Tibial artery (tissue), 4 donors: ENCODE measurements at places on chromosomes 4 and X.

GRCh38 chr4:82069883-82070638 lies 303.7 kb downstream of the HNRNPD start:
- DNase-seq: no peak

- no peak for DNase-seq
Measured at GRCh38 chrX:4925911-4926310, 1212.5 kb upstream of the PRKX start.

GRCh38 chrX:52425775-52426174 lies 57.0 kb downstream of the XAGE2 start:
- DNase-seq: no peak

DNA sequence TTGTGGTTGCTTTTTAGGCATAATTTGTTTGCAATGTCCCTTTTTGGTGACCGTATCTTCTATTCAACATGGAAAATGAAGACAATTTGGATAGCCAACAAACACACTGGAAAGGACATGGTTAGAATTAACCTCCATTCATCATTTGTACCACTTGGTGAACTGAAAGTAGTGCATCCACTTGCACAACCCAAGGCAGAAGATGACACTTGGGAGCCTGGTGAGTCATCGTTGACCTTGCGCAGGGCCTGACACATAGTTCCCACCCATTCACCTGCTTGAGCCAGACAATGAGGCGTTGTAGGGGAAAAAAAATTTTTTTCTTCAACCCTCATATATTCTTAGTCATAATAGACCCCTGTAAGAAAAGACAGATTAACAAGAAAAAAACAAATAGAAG lies 32.4 kb downstream of the EGF start:
- DNase-seq: no peak

DNA sequence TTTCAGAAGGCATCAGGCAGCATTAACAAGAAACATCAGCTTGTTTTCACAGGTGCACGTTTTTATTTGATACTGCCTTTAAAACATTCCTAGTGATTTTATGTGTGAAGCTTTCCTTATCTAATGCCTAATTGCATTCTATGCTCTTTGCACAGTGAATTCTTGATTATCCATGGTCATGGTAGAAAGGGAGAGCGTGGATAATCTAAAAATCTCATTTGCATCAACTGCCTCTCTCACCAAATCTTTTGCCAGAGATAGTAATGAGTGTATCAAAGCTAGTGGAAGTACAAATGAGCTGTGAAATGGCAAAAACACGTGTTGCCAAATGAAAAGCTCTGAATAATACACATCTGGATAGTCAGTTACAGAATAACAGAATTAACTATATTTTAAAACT lies 170.5 kb downstream of the NAA11 start:
- DNase-seq: no peak

GRCh38 chrX:109533631-109534030 lies 3.0 kb upstream of the NXT2 start:
- DNase-seq: no peak

- no peak for DNase-seq
Measured at GRCh38 chrX:32448320-32448719, 763.0 kb downstream of the DMD start.

DNA sequence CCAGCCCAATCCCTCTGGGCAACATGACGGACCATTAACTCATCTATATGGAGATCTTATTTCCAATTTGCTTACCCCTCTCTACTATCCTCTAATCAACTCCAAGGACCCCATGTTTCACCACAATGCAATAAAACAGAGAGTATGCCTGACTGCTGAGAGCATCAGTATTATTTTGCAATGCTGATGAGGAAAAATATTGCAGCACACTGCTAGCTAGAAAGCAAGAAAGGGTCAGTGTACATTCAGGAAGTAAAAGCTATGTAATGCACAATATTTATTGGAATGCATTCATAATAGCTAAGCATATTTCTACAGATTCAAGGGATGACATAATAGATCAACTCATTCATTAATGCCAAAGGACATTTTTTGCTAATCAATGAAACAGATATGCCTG lies 33.2 kb downstream of the ARAP2 start:
- no peak for DNase-seq

DNA sequence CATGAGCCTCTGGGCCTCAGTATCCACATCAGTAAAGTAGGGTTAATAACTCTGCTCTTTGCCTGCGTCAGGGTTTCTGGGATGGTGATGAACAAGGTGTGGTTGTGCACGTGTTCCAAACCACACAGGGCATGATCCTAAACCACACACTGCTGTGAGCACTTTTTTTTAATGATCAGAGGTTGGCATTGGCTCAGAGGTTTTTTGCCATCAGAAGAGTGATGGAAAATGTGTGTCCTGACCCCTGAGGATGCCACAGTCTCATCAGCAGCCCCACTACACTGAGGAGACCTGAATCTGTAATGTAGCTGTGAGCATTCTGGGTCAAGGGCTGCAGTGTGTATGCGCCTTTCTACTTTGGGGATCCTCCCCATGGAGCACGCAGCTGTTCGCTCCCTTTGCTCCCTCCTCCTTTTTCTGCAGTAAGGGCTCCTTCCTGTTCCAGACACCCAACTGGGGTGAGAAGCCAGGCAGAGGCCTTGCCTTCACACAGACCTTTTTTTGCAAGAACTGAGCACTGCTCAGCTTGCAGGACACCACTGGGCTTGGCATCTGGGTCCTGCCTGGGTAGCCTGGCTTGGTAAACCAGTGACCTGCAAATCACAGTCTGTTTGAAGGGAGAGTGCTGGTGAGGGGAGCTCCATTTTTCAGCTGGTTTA lies 87.5 kb downstream of the MAMLD1 start:
- DNase-seq: no peak

GRCh38 chr4:88439161-88439760 lies 17.7 kb upstream of the HERC5 start:
- DNase-seq: no peak

DNA sequence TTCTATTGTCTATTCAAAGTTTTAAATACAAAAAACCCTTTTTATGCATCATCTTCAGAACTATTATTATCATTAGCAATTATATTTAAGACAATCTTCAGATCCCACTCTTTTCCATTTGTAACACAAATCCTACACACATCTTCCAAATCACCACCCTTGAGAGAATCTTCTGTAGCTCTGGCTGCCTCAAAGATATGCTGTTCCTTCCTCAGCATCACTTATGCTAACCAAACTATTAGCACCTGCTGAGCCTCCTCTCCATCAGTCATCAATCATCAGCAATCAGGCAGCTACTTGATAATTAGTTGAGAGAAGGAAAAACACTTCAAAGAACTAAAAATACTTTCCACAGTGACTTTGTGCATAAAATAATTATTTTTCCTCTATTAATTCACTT lies 1082.2 kb downstream of the C4orf33 start:
- DNase-seq: no peak

DNA sequence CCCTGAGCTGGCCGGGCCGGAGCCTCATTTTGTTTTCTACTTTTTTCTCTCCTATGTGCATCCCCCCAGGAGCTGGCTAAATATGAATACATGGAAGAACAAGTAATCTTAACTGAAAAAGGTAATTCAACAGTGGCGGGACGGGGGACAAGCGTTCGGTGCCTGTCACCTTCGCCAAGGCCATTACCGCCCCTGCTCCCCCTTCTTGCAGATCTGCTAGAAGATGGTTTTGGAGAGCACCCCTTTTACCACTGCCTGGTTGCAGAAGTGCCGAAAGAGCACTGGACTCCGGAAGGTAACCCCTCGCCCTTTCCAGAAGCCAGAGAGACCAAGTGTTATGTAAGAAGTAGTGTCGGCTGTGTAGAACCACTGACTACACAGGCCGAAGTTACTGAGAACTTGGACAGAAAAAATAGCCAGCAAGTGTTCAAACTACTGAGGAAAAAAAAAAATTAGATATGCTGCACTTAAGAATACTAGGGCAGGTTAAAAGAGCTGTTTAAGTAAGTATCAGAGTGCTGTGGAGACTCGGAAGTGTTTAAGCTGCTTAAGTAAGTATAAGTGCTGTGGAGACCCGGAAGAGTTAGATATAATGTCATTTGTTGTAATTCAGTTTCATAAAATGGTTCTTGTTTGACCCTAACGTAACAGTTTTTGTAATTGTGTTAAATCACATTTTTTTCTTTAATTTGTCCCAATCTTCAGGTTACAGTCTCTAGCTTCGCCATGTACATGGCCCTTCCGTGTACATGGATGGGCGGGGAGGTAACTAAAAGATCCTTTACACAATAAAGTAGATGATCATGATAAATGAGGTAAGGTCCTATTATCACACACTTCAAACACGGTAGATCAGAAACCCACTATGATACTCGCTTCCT lies 856 bp downstream of the SAT1 start:
- no peak for DNase-seq

- DNase-seq: no peak
Measured at GRCh38 chrX:92260102-92260501, 480.9 kb downstream of the PCDH11X start.

DNA sequence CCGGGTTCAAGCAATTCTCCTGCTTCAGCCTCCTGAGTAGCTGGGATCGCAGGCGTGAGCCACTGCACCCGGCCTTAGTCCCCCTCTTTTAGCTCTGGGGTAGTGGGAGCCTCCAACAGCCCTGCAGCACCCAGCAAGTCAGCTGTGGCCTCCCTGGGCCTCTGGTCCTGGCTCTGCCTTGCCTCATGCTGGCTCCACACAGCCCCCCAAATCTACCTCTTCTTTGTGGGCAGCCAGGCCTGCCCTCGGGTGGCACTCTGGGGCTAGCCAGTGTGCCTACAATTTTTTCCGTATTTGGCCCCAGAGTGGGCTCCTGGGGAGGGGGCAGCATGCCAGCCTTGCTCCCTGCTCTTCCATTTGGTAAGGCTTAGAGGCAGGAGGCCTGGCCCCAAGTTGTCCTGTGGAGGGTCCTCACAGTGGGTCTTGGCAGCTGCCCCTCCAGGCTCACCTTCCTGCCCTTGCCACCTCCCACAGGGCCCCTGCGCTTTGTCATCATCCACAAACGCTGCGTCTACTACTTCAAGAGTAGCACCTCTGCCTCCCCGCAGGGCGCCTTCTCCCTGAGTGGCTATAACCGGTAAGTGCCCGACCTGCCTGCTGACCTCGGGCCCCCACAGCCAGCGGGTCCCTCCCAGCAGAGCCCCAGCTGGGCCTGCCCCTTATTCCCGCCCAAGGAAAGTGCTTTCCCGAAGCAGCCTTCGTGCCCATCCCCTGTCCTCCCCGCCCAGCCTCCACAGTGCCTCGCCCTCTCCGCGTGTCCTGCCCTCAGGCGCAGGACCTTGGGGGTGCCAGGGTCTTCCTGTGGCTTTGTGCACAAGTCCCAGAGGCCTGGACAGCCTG lies 21.0 kb upstream of the ADD1 start:
- no peak for DNase-seq

DNA sequence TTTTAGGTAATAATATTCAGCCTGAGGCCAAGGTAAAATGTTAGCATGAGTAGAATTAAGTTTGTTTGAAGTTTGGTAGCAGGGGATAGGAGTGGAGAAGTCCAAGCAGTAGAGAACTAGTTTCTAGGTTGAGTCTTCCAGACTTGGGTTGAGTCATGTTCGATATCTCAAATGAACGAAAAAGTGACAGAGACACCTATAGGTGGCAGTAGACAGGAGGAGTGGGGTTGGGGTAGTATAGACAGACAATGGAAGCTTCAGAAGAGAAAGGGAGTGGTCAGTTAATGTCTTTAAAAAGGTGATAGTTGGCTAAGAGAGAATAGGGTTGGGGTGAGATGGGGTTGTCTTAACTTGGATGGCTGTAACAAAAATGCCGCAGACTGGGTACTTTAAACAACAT lies 58.7 kb upstream of the EMCN start:
- DNase-seq: no peak

DNA sequence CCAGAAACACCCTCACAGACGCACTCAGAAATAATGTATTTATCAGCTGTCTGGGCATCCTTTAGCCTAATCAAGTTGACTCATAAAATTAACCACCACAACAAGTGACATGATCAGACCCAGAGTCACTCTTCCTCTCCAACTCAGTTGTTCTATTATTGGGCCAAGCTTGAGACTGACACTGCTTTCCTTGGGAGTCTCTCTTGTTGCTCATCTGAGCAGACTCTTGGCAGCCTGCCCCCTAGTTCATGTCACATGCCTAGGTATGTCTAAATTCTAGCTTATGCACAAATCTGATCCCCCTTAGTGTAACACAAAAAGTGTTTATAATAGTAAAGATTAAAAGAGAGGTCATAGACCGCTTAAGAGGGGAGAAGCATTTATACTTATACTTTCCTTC lies 72.6 kb upstream of the ADAMTS3 start:
- no peak for DNase-seq

- no peak for DNase-seq
Measured at GRCh38 chr4:116391020-116391419, 694.4 kb downstream of the TRAM1L1 start.

- no peak for DNase-seq
Measured at GRCh38 chr4:16862697-16863096, 35.7 kb downstream of the LDB2 start.

DNA sequence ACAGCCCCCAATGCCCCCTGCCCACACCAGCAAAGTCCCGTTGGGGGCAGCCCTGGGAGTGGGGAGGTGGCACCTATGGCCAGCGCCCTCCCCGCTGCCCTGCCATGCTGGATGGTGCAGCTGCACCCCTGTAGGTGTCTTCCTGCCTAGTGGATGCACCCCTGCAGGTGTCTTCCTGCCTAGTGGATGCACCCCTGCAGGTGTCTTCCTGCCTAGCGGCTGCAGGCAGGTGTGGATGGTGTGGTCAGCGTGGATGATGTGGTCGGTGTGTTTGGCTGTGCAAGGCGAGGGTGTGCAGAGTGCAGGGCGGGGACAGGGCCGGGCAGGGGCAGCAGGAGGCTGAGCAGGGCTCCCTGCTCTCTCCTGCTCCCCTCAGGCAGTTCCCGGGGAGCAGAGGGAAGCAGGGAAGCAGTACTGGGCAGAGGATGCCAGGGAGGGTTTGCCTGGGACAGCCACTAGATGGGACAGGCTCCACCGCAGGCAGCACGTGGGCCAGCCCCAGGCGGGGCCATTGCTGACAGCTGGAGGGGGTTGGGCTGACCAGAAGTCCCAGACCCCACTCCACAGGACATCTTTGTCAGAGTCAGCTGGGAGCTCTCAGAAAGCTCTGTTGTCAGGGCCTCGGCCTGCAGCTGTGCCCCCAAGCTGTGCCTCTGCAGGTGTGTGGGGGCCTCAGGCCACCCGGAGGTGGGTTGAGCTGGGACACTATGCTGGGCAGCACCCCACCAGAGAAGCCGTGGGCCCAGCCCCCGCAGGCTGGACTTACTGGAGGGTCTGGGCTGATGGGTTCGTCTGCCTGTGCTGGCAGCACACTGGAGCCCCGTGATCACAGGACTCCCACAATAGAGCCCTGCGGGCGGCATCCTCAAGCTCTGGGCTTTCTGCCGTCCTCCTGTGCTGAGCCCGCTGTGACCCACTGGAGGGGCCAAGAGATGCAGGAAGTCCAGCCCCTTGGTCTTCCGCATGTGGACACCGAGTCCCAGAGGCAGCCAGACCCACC lies 23.7 kb downstream of the DOK7 start:
- no peak for DNase-seq

- DNase-seq: no peak
Measured at GRCh38 chrX:154333837-154334271, 38.3 kb downstream of the TKTL1 start.

DNA sequence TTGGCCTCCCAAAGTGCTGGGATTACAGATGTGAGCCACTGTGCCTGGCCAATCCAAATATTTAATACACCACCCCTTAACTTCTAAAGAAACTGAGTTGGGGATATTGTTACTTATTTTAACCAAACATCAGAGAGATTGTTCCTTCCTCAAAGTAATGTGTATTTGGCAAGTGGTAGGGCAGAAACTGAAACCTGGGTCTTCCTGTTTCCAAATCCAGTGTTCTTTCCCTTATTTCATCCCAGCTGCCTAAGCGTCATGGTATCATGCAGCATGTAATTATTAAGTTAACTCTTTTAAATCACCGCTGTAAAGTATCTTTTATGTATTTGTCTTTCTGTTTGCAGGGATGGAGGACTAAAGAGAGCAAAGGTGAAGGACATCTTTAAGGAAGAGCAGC lies 68.4 kb downstream of the GPAT3 start:
- DNase-seq: no peak

- no peak for DNase-seq
Measured at GRCh38 chr4:35189988-35190613, 1054.2 kb downstream of the ARAP2 start.
